ENCODE measurements at places on chromosomes 5 and 9.

GRCh38 chr5:76908166-76908565, 44.7 kb upstream of the CRHBP start:
- DNase-seq, result no peak

DNA sequence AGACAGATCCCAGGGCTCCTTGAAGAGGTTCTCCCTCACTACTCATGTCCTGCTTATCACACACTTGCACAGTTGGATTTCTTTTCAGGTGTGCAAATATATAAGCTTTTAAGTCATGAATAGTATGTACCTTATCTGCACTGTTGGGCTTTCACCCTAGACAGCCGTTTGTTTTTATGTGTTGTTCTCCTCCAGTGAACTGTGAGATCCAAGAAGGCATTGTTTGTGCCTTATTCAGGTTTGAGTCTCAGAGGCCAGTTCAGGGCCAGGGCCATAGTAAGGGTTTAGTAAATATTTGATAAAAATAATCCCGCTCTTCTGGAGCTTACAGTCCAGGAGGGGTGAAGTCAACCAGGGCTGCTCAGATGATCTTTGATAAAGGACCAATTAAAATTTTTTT, 480.0 kb downstream of the TMEM38B start:
- no peak for DNase-seq

DNA sequence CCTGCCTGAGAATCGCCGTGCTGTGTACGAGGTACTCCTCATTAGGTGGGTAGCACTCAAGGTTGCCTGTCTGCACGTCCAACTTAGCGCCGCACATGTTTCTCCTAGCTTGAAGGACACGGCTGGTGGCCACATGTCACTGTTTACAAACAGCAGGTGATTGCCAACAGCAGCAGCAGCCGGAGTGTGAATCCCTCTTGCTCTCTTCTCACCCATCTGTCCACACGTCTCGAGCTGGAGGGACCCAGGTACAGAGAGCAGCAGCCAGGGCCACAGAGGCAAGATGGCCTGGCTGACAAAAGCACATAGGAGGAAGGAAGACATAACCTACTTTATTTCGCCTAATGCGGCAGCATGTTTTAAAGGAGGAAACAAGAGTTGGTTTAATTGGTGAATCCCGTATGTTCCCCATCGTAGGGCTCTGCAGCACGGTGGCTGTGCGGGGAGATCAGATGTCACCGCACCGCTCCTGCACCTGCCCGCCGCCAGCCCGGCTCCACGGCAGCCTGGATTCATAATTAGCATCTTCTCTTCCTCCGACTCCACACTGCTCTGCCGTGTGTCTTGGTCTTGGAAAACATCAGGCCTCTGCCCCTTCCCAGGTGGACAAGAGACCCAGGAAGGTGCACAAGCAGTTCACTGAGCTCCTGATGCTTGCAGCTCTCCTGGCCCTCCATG, 201.6 kb upstream of the IRX1 start:
- DNase-seq, result no peak

DNA sequence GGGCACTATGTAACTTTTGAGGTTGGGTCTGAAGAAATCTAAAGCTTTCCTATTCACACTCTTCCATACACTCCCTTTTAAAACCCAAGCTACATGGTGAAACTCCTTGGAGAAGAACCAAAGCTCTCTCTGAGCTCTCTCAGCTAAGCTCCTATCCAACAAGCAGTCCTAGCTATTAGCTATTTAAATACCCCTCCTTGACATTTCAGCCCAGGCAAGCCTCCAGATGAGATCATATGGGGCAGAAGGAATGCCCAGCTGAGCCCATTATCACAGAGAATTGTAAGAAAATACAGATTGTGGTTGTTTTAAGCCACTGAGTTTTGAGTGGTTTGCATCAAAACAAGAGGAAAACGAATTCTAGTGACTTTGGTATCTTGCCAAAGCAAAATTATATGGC, 15.2 kb downstream of the HSPB3 start:
- DNase-seq, result no peak

- no peak for DNase-seq
These were observed 252.9 kb upstream of the MPDZ start for GRCh38 chr9:13532407-13532806.

GRCh38 chr9:23926368-23926767, 100.3 kb upstream of the ELAVL2 start:
- no peak for DNase-seq

GRCh38 chr5:116864157-116864837, 289.7 kb upstream of the SEMA6A start:
- DNase-seq, result no peak

DNA sequence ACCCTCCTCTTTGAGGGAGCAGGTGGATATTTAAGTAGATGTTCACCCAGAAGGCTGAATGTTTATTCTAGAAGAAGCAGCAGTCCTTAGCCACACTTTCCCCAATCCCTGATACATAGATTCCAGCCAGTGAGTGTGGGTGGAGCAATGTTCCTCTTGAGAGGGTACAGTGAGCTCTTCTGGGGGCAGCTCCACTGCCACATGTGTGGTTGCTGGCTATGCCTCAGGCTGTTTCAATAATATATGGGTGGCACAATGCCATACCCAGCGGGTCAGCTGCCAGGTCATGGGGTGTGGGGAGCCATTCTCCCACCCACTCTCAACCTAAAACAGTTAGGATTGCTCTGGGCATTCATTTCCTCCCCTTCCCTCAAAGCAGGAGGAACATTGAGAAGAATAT, 61.6 kb upstream of the DAB2 start:
- DNase-seq, result no peak

DNA sequence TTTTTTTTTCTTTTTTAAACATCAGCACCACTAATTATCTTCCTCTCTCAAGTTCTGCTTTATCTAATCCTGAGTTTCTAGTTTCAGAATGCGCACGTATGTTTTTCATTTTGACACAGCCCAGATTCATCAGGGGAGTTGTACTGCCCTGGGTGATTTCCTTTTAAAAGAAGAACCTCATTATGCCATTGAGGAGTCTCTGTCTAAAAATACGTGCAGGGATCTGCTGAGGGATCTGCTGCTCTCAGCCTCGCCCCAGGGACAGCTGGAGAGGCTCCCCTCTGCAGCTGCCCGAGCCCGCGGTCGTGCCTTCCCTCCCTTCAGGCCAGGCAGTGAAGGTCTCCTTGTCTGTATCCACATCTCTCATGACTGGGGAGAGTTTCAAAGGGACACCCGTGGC, 273.1 kb downstream of the ARHGEF28 start:
- DNase-seq, result no peak

DNA sequence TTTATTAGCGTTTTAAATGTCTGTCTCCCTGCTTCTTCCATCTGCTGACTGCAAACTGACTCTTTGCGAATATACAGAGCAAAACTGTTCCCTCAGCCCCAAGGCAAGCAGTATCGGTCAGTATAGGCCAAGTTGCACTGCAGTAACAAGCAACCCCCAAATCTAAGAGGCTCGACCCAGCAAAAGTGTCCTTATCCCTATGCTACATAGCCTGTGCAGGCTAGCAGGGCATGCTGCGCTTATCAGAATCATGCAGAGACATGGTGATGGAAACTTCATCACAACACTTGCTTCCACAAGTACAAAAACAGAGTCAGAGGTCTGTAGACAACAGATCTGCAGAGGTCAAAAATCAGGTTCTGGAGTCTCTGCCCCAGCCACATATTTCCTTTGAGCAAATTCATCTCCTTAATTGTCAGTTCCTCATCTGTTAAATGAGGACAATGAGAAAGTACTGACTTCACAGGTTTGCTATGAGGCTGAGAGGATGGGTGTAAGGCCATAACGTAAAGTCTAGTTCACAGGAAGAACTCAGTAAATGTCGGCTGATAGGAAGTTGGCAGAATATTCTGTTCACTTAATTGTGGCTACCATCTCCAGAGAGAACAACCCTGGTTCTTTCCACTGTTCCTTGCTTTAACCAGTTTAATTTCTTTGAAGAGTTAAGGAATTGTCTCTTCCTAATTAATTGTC, 9.6 kb upstream of the IL17B start:
- DNase-seq, result no peak

DNA sequence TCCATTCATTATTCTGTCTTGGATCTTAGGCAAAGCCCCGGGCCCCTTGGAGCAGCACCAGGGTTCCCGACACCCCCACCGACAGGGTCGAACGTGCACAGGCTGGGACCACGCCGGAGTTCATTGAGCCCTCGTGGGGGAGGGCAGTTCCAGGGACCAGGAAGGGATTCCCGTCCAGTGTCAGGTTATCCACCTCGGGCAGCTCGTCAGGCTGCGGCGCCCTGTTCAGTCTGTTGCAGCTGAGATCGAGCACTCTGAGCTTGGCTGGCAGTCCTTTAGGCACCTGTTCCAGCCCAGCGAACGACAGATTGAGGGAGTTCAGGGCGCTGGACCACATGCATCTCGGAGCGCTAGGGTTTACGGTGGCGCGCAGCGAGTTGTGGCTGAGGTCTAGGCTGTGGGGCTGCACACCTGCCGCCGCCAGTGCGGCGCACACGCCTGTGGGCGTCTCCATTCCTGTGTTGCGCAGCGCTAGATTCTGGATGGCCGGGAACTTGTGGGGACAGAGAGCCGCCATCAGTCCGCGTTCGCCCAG, 1.1 kb downstream of the CD14 start:
- DNase-seq, result no peak

DNA sequence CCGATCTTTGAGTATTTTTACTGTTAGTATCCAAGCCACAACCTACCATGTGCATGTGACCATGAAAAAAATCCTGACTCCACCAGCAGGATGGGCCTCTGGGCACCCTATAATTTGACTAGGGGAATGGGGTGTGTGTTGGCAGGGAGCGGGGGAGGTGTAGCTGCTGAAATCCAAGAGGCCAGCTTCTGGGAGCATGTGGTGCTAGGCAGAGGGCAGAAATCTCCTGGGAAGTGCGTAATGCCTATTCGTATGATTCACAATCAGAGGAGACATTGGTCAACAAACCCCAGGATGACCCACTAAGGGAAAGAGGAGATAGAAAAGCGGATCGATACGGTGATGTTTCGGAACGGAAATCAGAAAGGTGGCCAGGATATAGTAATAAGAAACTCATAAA, 149.9 kb downstream of the ARSB start:
- no peak for DNase-seq

GRCh38 chr5:58499941-58500340, 8.7 kb downstream of the GAPT start:
- no peak for DNase-seq

- DNase-seq, result no peak
These were observed 216.2 kb downstream of the MED10 start for GRCh38 chr5:6162175-6162574.

- no peak for DNase-seq
These were observed 31.7 kb downstream of the IL33 start for GRCh38 chr9:6247266-6247665.

- peak; percentile 10 for DNase-seq
These were observed 48.9 kb downstream of the DAB2IP start for GRCh38 chr9:121700165-121700831.

- DNase-seq, result peak; percentile 38
These were observed 747 bp downstream of the LRSAM1 start for GRCh38 chr9:127451858-127452656.

DNA sequence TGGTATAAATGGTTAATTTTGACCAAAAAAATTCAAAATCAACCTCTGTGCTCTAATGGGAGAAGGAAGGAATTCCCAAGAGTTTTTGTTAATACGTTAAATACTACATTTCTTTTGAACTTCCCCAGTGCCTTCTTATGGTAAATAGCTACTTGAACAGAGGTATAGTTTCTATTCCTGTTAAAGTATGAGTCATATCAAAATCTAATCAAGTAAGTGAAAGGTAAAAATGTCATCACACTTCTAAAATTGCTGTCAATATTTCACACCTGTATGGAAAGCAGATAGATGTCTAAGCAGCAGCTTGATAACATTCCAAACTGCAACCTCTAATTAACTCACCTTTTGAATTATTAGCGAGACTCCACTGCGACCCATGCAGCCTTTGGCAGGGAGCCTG, 214.1 kb upstream of the MEF2C start:
- DNase-seq, result no peak

DNA sequence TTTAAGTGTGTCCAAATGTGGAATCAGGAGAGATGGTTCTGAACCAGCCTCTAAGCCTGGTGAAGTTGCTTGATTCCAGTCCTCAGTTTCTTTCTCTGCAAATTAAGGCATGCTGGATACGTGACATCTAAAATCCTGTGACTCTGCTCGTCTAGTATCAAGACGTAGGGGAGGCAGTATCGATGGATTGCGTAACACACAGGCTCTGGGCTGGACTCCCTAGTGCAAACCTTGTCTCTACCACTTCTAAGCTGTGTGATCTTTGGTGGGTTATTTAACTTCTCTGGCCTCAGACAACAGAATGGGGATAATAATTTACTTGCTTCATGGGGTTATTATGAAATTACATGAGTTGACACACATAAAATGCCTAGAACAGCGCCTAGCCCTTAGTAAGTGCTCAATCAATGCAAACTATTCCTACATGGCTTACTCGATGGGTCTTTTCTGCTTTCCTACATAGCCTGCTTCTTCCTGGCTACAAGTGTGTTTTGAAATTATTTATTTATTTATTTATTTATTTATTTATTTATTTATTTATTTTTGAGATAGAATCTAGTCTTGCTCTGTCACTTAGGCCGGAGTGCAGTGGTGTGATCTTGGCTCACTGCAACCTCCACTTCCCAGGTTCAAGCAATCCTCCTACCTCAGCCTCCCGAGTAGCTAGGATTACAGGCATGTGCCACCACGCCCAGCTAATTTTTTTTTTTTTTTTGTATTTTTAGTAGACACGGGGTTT, 102.1 kb downstream of the EGFLAM start:
- DNase-seq, result no peak

GRCh38 chr9:12997009-12997408, 222.2 kb downstream of the LURAP1L start:
- no peak for DNase-seq

GRCh38 chr9:10396615-10397014, 216.2 kb downstream of the PTPRD start:
- DNase-seq, result no peak

GRCh38 chr5:173902743-173903142, 14.6 kb downstream of the CPEB4 start:
- no peak for DNase-seq

GRCh38 chr9:5835808-5836207, 2.9 kb upstream of the ERMP1 start:
- DNase-seq, result no peak

Data from stimulated activated CD4-positive, alpha-beta T cell treated with anti-CD3 and anti-CD28 coated beads, Interleukin-15, amount 100 ng/mL, for 48 hours (primary cell).